ENCODE measurements at places on chromosomes 5 and 9. TPM values are rescaled to one million over a fixed set of nuclear protein-coding genes. Genes with fewer than 3 reads are reported as not detected.

The TLN1 gene
- total RNA-seq = 308 TPM

DNA sequence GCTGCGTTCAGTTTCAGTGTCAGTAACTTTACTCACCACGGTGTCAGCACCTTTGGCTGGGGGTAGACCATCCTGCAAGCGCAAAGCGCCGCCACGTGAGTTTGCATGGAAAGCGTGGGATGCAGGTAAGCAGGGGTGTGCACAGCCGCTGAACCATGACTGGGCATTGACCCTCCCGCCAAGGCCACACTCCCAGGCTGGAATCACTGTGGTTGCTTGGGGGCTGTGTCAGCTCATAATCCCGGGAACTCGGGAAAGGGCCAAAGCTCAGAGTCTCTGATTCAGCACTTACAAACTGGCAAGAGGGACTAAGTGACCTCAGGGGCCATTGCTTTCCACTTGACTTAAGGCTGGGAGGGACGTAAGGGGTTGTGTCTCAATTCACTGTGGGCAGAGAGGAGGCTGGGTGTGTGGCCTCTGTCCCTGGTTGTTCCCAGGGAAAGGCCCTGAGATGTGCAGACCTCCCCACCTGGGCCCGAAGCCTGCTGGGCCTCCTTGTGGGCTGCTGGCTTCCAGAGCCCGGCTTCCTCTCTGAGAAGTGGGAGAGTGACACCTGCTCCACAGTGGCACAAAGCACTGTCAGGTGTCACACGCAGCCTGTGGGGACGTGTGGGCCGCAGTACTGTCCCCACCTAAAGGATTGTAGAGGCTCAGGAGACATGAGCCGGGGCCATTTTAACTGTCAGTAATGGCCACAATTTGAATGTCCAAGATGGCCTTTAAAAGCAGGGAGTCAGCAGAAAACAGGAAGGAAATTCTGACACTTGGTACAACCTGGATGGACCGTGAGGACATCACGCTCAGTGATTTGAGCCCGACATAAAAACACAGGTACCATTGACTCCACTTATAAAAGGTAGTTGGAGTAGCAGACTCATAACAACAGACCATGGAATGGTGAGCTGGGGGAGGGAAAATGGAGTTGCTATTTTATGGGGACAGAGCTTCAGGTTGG is 16.7 kb downstream of the ABO start:
- DNase-seq = no peak

The RPS14 gene
- 3,514 TPM for total RNA-seq

DNA sequence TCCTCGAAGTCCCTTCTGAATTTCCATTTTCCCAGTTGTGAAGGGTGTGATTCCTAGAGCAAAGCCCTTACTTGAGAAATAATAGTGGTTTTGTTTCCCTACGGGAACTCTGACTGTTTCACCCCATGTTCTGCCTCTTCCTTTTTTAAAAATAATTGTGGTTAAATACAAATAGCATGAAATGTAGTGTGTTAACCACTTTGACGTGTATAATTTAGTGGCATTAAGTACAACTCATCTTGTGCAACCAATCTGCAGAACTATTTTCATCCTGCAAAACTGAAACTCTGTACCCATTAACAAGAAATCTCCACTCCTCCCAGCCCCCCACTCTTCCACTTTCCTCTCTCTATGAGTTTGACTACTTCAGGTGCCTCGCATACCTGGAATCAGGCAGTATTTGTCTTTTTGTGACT is 35.6 kb upstream of the HAND1 start:
- DNase-seq = peak; percentile 61

GRCh38 chr9:121634329-121635261 is 16.8 kb upstream of the DAB2IP start:
- DNase-seq = no peak

- DNase-seq = no peak
These were observed 127.6 kb upstream of the RPS23 start for GRCh38 chr5:82405618-82406204.

DNA sequence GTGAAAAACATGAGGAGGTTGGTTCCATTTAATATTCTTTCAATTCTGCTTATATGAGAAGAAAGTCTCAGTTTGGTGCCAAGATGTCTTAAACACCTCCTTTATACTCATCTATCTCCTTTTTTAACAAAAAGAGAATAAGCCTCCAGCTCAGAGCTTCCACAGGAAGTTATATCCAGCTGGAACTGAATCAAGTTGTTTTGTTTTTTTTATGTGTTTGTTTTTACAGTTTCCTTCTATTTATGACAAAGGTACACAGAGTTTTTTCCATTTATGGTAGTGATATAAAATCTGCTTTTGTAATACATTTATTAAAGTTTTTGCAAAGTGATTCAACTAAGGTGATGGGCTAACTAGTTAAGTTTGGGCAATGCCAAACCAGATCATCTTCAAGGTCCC is 10.4 kb downstream of the SPARC start:
- DNase-seq = no peak

DNA sequence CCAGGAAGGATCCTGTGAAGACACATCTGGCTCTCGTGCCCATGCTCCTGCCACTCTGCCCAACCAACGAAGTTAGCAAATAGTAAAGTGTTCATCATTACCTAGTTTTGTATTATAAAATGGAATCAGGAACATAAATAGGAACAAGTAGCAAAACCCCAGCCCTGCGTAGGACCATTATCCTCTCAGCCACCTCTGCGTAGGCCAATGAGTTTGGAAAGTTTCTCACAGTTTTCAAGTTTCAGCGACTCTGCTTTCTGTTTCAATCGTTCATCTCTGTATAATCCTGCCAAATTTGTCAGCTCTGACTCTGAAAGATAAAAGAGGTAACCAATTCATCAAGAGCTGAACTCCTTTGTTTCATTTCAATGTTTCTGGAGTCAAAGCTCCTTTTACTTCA is 10.1 kb upstream of the SPATA24 start:
- DNase-seq = no peak

The SURF6 gene
- total RNA-seq = 27.2 TPM

The IL7R gene
- 1.3 TPM for total RNA-seq

- no peak for DNase-seq
These were observed 30.2 kb downstream of the EFNA5 start for GRCh38 chr5:107640568-107640967.

The MEIKIN gene
- not detected for total RNA-seq

- no peak for DNase-seq
These were observed 216.8 kb downstream of the NMUR2 start for GRCh38 chr5:152188251-152188650.

- DNase-seq = no peak
These were observed 8.7 kb upstream of the GDA start for GRCh38 chr9:72140586-72140985.

The MARCOL gene
- not detected for total RNA-seq

The ADAMTS2 gene
- total RNA-seq = 0.05 TPM

DNA sequence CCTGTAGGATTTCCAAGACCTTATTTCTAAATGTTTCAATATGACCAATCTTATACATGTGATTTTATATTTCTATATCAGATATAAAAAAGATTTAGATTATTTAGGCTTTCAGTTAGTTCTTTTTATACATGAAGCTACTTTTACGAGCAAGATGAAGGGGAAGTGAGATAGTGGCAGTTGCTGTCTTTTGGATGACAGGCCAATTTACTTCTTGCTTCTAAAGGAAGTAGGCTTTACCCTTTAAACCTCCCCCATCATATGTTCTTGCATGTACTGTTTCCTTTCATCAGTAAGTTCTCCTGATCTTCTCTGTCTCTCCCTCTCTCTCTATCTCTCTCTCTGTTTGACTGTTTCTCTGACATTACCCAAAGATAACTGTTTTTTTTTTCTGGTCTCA is 4.0 kb upstream of the TYRP1 start:
- DNase-seq = no peak

GRCh38 chr9:784916-785315 is 56.6 kb upstream of the DMRT1 start:
- no peak for DNase-seq

GRCh38 chr9:98777618-98778017 is 18.7 kb downstream of the ANKS6 start:
- no peak for DNase-seq

The SEMA4D gene
- 120 TPM for total RNA-seq

The SPATA31C1 gene
- total RNA-seq = not detected

The SH3TC2 gene
- not detected for total RNA-seq

- DNase-seq = no peak
These were observed 370.3 kb upstream of the RGMB start for GRCh38 chr5:98403131-98403530.

DNA sequence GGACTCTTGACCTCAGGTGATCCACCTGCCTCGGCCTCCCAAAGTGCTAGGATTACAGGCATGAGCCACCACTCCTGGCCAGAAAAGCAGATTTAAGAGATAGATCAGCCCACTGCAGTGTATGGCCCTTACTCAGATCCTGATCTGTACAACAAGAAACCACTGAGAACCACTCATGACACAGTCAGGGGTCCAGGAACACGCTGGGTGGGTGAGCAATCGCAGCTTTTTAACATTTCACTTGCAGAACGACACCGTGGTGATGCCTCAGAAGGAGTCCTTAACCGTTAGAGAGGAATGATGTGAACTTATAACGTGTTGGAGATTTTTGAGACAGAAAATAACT is 45.3 kb upstream of the NSMF start:
- DNase-seq = no peak

GRCh38 chr9:126080641-126081040 is 246.0 kb upstream of the MVB12B start:
- DNase-seq = no peak

The MRPL22 gene
- 68.8 TPM for total RNA-seq

GRCh38 chr9:129669946-129670345 is 4.5 kb downstream of the PRRX2 start:
- no peak for DNase-seq

DNA sequence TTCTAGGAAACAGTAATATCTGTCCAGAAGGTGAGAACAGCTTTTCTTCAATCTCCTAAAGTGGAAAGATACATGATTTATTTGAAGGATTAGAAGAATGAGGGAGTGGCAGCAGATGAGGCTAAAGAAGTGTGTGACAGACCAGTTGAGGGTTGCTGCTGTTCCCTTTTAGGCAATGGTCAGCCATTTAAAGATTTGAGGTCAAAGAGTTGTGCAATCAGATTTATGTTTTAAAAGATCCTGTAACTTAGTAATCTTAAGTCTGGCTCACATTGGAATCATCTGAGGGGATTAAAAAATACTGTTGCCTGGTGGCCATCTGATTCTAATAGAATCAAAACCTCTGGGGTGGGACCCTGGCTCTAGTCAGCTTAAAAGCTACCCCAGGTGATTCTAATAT is 4.3 kb upstream of the SGCD start:
- DNase-seq = no peak

GRCh38 chr9:129595311-129595741 is 25.6 kb downstream of the C9orf50 start:
- no peak for DNase-seq

The NDFIP1 gene
- total RNA-seq = 1.4 TPM

- DNase-seq = no peak
These were observed 21.8 kb downstream of the DENND4C start for GRCh38 chr9:19252174-19252884.

DNA sequence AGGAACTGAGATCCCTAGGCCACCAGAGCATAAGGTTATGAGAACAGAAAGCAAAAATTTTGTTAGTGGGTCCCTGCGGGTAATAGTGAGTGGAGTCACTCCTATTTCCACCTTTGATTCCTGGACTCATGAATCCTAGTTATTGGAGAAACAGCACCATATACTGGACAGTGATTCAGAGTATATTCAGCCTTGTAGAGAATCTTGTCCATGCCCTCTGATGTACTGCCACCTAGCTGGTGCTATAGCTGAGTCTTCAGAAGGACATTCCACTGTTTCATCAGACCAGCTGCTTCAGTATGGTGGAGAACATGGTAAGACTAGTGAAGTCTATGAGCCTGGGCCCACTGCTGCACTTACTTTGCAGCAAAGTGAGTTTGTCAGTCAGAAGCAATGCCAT is 25.0 kb upstream of the ITGA2 start:
- DNase-seq = no peak

DNA sequence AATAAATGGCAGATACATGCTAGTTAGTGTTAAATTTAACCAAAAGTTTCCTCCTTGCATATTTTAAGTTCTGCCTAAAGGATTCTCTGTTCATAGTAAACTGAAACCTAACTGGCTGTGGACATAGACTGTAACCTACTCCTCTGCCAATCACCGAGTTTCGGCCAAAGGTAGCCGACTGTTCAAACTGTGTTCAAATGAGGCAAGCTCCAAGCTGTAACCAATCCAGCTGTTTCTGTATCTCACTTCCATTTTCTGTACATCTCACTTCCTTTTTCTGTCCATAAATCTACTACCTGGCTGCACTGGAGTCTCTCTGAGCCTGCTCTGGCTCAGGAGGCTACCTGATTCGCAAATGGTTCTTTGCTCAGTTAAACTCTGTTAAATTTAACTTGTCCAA is 44.1 kb downstream of the KCNV2 start:
- DNase-seq = peak; percentile 16

- no peak for DNase-seq
These were observed 6.2 kb downstream of the SLC6A19 start for GRCh38 chr5:1207555-1207954.

DNA sequence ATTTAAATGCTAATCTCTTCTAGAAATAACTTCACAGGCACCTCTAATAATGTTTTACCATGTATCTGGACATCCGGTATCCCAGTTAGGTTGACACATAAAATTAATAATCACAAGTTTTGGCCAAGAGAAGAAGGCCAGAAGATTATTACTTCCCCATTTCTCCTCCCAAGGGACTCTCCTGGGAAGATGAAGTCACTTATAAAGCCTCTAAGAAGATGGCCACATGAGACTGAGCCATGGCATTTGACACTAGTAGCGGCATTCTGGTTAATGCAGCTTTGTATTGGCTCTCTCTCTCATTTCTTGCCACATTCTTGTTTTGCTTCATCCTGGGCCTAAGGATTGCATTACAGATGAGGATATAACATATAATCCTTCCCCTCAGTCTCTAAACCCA is 34.5 kb upstream of the RASA1 start:
- DNase-seq = no peak

DNA sequence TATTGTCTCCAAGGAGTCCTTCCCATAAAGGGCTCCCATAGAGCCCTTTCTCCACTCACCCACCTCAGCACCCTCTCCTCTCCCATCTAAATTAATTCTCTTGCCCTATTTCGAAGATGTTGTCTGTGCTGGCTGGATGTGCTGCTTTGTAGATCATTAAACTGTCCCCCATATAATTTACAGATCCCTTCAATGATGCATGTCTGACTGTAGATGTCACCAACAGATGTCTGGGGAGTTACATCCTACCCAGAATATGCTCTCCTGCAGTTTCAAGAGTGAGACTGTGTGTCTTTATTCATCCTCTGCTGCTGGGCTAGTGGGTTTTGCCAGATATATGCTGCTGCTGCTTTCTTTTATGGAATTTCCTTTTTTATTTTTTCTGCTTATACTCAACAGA is 351.2 kb downstream of the MLLT3 start:
- DNase-seq = no peak

GRCh38 chr5:40560474-40561110 is 119.1 kb upstream of the PTGER4 start:
- DNase-seq = no peak

All from GM12878 (cell line).